ENCODE measurements at places on chromosomes 2 and 18. TPM values are rescaled to one million over a fixed set of nuclear protein-coding genes. Genes with fewer than 3 reads are reported as not detected.
A peak's percentile ranks its signal among the peaks of the same experiment; 100 is the strongest.

SH3BP4 gene
- polyA plus RNA-seq = 8.7 TPM

TEKT4 gene
- polyA plus RNA-seq = not detected

SLC8A1 gene
- polyA plus RNA-seq = 46.1 TPM

FBXO48 gene
- polyA plus RNA-seq = 0.51 TPM

TMEM178A gene
- 6.2 TPM for polyA plus RNA-seq

ESPNL gene
- polyA plus RNA-seq = 0.29 TPM

SLC4A5 gene
- 0.43 TPM for polyA plus RNA-seq

CYS1 gene
- 0.38 TPM for polyA plus RNA-seq

TWIST2 gene
- polyA plus RNA-seq = 3.5 TPM

MROH2A gene
- polyA plus RNA-seq = not detected

B3GNT7 gene
- 0.72 TPM for polyA plus RNA-seq

IKZF2 gene
- polyA plus RNA-seq = 0.36 TPM

- DNase-seq = no peak
Measured at GRCh38 chr18:76259711-76260110, 235.3 kb downstream of the ZNF516 start.

DNA sequence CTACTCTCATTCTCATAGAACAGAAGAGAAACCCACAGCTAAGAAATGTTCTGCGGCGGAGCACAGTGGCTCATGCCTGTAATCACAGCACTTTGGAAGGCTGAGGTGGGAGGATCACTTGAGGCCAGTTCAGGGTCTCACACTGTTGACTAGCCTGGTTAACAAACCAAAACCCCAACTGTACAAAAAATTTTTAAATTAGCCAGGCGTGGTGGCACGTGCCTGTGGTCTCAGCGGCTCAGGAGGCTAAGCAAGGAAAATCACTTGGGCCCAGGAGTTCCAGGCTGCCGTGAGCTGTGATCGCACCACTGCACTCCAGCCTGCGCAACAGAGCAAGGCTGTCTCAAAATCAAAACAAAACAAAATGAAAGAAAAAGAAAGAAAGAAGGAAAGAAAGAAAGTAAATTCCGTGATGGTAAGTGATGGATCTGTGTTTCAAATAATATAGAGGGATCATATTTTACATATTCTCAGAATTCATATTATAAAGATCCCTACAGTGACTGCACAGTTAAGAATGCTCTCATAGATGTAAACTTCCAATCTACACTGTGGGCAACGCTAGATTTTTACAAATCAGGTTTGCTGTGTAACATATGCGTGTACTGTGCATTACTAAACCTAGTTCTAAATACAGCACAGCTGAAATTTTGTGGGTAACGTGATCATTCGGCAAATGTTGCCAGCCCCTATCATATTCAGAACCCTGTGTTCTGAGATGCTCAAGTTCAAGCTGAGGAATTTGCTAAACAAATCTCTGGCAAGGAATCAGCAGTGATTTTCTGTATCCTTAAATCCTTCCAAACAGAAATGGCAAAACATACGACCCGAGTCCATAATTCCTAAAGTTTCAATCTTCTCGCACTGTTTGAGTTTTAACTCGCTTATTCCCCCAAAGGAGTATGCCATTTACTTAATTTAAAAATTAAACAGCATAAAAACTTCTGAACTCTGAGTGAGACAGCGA lies 1.2 kb upstream of the RAB12 start:
- DNase-seq = no peak

DNA sequence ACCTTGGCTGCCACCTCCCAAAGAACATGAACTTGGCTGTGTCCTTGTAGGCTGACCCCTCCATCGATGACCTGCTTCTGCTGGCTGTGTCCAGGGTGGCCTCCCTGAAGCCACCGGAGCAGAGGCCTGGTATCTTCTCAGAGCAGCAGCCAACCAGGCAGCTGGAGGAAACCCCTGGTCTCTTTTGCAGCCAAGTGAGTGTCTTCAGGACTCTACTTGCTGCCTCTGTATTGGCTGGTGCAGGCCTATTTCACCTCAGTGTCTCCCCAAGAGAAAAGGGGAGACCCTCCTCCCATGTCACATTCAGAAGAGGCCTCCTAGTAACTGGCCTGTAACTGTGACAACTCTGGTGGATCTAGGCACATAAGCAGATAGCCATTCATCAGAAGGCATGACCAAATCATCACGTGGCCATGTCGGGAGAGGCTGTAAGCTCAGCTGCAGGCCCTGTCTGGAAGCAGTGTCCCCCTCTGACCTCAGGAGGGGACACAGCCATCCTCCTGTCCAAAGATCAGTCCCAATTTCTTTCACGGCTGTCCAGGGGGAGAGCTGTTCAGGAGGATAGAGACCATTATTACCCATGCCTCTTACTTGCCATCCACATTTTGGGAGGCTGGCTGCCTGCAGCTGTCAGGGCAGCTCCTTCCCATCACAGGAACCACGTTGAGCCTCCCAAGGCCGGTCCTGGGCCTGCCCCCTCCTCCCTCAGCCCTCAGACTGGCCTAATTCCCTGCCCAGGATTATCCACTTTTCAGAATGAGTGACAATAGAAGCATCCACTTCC lies 20.9 kb upstream of the ROCK2 start:
- no peak for DNase-seq

DNA sequence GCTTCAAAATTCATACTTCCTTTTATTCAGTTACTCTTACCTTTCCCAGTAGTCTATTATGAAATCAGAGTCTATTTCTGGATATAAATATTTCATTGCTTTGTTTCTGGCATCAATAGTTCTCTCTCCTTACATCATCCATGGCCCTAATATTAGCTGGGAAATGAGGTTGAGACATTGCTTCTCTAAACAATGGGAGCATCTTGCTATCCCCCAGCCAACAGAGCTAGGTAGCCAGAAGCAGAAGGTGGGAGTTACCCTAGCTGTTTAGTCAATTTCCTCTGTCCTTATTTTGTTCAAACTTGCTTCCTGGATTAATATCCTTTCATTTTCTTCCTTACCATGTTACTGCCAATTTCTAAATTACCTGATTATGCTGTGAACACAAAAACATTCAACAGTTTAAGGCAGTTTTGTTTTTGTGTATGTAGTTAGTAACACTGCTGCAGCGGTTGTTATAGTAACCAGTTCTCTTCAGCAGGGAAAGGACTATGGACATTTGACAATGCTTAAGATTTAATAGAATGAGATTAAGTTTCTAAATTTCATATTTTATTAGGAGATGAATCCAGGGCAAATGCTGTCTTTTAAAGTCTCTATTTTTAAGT lies 160.5 kb upstream of the KCNJ3 start:
- no peak for DNase-seq

- DNase-seq = no peak
Measured at GRCh38 chr18:13629841-13630715, 96.3 kb downstream of the FAM210A start.

- no peak for DNase-seq
Measured at GRCh38 chr2:23826040-23826439, 100.9 kb downstream of the ATAD2B start.

- no peak for DNase-seq
Measured at GRCh38 chr18:58694720-58695468, 23.6 kb downstream of the MALT1 start.

- peak; percentile 74 for DNase-seq
Measured at GRCh38 chr2:70964596-70965386, 13.6 kb upstream of the ANKRD53 start.

DNA sequence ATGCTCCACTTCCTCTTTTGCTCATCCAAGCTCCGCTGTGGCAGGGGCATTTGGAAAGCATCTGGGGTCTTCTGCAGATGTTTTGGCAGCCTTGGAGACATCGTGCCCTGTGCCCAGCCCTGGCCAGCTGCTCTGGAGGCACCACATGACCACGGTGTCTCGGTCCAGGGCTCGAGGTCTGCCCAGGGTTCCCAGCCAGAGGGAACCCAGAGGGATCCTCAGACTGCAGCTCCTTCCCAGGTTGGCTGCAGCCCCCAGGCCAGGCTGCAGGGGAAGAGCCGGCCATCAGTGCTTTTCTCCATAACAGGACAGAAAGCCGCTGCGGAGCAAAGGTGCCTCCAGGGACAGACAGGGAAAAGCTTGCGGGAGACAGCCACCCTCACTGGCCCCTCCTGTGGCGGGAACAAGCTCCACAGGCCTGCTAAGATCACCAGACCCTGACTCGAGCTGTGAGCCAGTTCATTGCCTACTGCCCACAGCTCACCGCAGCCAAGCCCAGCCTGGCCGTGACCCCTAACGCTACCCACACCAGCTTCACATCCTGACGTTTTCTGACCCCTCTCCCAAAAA lies 74.7 kb downstream of the SMAD7 start:
- no peak for DNase-seq

- no peak for DNase-seq
Measured at GRCh38 chr18:79876497-79876896, 75.0 kb downstream of the SLC66A2 start.

DNA sequence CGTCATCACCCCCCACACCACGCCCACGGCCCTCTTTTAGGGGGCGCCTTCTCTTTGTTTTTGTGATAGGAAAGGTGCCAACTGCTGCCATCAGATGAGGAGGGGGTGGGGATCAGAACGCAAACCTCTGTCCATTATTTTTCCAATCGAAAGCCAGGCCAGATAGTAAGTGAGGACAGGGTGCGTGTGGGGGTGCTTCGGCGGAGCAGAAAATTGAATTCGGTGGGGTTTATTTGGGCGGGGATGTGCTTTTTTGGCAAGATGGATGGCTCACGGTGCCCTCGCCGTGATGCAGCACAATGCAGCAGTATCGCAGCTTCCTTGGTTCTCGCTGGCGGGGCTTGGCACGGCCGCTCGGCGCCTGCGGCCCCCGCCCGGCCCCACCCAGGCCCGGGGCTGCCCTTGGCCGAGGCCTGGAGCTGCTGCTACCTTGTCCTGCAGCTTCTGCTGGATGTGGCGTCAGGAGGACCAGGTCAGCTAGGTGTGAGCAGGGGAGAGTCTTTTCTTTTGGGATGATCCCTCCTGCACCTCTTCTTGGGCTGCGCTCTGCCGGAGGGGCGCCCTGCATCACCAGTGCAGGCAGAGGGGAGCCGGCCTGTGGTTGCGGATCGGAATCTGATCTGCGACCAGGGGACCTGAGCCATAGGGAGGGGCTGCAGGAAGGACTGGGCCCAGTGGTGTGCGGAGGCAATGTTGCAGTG lies 1.3 kb downstream of the SPTBN1 start:
- DNase-seq = no peak

- DNase-seq = no peak
Measured at GRCh38 chr2:187819624-187820023, 265.4 kb upstream of the TFPI start.

GRCh38 chr18:40686836-40687235 lies 1268.2 kb upstream of the PIK3C3 start:
- DNase-seq = no peak

DNA sequence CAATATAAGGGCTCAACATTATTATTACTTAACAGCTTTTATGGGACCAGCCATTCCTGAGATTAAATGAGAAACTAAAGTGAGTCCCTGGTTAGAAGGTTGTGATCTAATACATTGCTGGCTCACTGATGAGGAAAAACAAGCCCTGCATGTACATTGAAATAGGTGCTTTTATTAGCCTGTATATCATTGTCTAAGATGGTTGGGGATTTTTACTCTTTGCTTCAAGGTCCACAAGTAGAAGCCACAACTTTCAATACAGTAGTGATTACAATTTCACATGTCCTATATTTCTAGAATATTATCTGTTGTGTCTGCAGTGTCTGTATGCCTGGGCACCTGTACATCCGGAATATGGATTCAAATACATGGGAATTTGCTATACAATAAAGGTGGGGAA lies 104.1 kb upstream of the FZD5 start:
- DNase-seq = no peak

DNA sequence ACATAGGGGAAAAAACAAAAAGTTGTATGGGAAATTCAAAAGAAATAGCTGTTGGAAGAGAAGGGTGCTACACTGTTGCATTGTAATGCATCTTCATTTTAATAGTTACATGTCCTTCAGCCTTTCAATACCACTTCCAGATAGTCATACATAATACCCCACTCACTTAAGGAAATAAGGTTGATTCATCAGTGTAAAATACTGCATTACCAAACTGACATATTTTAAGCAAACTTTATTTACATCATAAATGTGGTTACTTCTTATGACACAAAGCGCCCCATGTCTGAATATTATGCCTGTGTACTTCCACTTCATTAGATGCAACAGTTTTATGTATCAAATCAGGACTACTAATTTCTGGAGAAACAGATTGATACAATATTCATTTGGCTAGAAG lies 4.5 kb downstream of the RBMS1 start:
- no peak for DNase-seq

GRCh38 chr18:79410171-79410641 lies 14.5 kb downstream of the NFATC1 start:
- no peak for DNase-seq

DNA sequence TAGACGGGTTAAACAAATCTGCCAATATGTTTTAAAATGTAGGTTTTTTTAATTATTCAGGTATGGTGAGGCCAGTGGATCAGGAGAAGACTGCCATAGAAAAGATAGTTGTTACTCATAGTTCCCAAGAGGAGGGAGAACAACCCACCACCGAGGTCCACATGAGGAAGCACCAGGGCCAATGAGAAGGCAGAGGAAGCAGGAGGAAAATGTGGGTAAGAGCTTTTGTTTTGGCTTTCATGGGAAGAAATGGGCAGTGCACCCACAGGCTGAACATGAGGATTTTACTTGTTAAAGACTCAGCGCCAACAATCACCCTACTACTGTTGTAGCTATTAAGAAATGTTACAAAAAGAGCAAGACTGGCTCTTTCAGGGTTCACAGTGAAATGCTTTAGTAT lies 191.8 kb upstream of the HNMT start:
- no peak for DNase-seq

DNA sequence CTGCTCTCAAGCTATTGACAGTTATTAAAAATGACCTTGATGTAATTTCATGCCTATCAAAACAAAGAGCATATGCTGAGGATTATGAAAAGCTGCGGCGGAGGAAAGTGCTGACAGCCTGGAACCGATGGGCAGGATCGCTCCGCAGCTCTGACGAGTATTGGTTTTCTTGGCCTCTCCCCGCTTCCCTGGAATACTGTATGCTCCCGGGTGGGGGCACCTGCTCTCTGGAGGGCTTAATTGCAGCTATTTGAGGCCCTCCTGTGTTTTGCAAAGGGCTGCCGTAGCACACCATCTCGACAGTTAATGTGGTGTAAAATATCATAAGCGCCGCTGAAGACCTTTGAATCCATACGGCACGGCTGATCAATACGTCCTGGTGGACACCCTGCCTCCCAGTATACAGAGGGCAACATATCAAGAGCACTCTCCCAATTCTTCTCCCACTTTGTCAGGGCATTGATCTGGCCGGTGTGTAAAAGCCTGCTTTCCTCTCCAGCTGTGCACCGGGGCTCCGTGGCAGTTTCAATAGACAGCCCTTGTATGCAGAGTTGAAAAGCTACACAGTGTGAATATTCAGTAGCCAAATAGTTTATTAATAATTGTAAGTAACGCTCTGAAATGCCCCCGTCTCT lies 662.4 kb downstream of the GALR1 start:
- DNase-seq = no peak
